Amniotic epithelial cell (primary cell): ENCODE measurements at places on chromosomes 16 and 17.

- DNase-seq = peak; percentile 93
These were observed 214.1 kb downstream of the SEC14L1 start for GRCh38 chr17:77354670-77355455.

- peak; percentile 43 for DNase-seq
These were observed 20.4 kb upstream of the CPNE2 start for GRCh38 chr16:57071831-57072582.

DNA sequence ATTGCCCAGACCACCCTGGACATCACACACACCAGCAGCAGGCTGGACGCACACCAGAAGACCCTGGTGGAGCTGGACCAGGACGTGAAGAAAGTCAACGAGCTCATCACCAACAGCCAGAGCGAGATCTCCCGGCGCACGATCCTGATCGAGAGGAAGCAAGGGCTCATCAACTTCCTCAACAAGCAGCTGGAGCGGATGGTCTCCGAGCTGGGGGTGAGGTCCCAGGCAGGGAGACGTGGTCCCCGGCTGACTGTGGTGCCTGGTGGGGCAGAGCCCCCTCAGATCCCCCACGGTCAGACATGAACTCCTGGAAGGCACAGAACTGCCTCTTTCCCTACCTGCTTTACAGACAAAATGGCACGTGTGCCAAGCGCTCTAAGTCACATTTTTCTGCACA is 16.6 kb upstream of the GAA start:
- DNase-seq = no peak

GRCh38 chr16:72317446-72317845 is 145.5 kb upstream of the PMFBP1 start:
- peak; percentile 60 for DNase-seq

- DNase-seq = no peak
These were observed 44.7 kb downstream of the CPNE2 start for GRCh38 chr16:57137043-57137442.

- peak; percentile 94 for DNase-seq
These were observed 34.5 kb downstream of the FAM222B start for GRCh38 chr17:28807925-28808634.

GRCh38 chr16:70647441-70648359 is 1.3 kb downstream of the IL34 start:
- no peak for DNase-seq

GRCh38 chr17:78396441-78397337 is 18.2 kb downstream of the PGS1 start:
- DNase-seq = no peak

DNA sequence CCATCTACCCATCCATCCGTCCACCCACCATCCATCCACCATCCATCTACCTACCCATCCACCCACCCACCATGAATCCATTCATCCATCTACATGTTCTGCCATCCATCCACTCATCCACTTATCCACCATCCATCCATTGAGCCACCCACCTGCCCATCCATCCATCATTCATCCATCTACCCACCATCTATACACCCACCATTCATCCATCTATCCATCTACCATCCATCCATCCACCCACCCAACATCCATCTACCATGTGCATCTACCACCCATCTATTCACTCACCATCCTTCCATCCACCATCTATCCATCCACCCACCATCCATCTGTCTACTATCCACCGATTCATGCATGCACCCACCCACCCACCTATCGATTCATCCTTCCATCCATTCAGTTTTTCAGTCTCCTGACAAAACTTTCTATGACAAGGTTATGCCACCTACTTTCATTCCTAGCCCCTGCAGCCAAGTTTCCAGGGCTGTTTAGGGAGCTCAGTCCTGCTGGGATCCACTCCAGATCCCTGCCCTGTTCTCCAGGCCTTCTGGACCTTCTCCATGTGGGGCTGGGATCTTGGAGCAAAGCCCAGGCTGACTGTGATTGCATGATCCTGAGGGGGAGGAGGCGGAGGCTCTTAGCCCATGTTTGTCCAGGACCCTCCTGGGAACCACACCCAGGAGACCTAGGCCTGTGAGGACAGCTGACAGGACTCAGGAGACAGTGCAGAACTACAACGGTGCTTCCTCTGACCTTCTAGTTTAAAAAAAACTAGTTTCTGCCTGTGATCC is 27.4 kb downstream of the BCO1 start:
- peak; percentile 81 for DNase-seq

DNA sequence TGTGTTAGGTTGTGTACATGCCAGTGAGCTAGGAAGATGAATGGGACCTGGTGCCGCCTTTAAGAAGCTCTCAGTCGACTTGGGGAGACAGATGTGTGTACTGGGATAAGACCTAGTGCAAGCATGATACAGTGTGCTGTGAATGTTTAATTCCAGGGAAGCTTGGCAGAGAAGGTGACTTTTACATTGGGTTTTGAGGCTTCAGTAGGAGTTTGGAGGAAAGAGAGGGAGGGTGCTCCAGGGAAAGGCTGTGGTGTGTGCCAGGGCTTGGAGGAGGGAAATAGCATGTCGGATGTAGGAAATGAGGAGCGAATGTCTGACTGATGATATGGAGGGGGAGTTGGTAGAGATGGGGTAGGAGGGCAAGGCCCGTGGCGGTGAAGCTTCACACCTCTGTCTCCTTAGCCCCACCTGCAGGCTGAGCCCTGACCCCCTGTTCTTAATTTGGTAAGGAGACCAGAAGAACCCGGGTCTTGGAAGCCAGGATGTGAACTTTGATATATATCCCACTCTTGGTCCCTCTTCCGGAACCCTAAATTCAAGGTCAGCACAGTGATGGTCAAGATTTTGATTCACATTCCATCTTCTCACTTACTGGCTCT is 76.6 kb downstream of the PLCG2 start:
- DNase-seq = no peak

DNA sequence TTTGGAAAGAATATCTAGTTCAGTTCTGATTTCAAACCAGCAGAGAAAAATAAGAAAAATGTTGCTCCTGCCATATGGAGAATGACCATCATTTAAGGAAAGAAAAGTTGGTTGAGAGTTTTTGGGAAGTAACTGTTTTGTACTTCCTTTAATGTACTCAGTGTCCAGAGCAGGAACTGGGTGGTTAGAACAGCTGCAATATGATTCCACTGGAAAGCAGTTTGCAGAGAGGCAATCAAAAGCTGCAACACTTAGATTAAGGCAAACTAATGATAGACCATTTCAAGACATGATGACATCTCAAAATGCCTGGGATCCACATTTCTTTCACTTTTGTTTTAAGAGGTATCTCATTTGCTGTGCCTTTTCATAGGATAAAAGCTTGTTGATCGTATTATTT is 313.3 kb upstream of the HSBP1 start:
- no peak for DNase-seq

- no peak for DNase-seq
These were observed 3.5 kb upstream of the CMIP start for GRCh38 chr16:81440888-81441761.

DNA sequence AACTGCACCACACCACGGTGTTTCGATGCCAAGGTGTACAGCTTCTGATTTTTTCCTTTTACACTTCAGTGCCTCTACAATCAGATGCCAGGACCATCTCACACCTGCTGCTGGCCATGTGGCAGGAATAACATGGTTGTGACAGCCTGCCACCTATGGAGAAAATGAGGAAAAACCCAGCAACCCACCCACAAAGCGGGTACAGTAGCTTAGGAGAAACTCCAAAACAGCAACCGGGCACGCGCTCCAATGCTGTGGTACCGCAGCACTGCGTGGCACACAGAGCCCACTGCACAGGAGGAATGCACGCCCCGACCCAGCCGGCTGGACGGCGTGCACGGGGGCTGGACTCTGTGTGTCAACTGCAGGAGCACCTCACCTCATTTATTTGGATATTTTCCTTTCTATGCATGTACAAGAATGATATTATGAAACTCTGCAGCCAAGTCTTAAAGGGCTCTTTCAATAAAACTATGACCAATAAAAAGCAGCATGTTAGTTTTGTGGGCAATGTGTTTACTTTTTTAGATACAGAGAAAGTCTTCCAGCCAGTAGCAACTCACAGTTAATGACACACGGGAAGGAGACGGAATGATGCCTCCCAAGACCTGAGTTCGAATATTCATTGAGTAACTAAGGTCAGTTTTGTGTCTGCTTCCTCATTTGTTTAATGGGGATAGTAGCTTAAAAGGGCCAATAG is 45.9 kb downstream of the MAP1LC3B start:
- no peak for DNase-seq

- no peak for DNase-seq
These were observed at the start of gene CDYL2 for GRCh38 chr16:80804526-80805383. Gene CDYL2, minus strand, starts transcription at chr16:80804598. Its CDS starts 425 bp downstream, at chr16:80804173.

DNA sequence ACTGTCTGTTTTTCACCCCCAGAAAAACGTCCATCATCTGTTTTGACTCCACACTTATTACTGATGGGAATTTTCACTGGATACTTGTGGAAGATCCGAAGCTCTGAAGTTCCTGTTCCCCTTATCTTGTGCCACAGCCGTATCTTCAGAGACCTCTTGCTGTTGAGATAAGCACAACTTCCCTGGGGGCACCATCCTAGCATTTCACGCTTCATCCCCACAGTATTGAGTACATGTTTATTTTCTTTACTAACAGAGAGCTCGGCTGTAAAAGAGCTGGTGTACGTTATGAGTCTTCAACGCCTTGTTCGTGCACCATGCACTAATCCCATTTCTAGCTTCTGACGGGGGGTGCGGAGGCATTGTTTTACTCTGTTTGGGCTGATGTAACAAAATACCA is 813.6 kb upstream of the EEF2KMT start:
- DNase-seq = no peak

- DNase-seq = no peak
These were observed 5.9 kb downstream of the KRT28 start for GRCh38 chr17:40793832-40794231.

DNA sequence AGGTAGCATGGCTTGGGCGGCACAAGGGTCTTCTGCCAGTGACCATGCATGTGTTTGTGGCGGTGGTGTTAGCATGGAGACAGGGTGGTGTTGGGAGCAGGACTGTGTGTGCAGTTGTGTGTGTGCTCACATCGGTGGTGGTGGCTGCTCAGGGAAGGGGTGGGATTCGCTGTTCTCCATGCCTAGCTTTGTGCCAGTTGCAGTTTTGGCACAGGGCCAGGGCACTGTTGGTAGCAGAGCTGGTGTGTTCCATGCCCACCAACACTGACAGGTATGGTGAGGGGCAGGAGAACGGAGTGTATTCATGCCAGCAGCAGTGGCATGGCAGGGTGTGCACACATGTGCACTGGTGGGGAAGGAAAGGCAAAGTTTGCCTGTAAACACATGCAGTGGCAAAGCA is 77.3 kb upstream of the TEKT1 start:
- no peak for DNase-seq

DNA sequence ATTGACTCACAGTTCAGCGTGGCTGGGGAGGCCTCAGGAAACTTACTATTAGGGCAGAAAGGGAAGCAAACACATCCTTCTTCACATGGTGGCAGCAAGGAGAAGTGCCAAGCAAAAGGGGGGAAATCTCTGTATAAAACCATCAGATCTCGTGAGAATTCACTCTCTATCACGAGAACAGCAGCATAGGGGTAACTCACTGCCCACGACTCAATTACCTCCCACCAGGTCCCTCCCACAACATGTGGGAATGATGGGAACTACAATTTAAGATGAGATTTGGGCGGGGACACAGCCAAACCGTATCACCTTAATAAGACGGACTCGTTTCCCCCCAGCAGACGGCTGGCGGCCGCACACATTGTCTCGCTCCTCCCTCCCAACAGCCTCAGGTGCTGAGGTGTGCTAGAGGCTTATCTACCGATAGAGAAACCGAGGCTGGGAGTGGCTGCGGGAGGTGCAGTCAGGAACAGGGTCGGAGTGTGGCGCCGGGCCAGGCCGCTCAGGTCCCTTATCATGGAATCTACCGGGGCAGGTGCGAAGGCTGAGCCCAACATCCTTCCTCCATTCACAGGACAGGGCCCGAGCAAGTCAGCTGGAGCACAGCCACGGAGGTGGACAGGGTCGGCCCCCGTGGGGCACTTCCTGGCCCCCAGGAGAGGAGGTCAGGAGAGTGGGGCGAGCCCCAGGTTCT is 4.9 kb upstream of the ZG16B start:
- DNase-seq = no peak

DNA sequence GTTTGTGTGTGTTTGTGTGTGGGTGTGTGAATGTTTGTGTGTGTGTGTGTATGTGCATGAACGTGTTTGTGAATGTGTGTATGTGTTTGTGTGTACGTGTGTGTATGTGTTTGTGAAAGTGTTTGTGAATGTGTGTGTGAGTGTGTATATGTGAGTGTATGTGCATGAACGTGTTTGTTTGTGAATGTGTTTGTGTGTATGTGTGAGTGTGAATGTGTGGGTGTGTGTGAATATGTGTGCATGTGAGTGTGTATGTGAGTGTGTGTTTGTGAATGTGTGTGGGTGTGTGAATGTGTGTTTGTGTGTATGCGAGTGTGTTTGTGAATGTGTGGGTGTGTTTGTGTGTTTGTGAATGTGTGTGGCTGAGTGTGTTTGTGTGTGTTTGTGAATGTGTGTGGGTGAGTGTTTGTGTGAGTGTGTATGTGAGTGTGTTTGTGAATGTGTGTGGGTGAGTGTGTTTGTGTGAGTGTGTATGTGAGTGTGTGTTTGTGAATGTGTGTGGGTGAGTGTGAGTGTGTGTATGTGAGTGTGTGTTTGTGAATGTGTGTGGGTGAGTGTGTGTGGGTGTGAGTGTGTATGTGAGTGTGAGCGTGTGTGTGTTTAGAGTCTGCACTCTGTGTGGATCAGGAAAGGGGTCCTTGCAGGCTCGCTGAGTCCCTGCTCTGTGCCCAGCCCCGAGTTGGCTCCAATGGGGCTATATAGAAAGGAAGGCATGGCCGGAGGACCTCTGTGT is 890 bp upstream of the CD300A start:
- DNase-seq = no peak

DNA sequence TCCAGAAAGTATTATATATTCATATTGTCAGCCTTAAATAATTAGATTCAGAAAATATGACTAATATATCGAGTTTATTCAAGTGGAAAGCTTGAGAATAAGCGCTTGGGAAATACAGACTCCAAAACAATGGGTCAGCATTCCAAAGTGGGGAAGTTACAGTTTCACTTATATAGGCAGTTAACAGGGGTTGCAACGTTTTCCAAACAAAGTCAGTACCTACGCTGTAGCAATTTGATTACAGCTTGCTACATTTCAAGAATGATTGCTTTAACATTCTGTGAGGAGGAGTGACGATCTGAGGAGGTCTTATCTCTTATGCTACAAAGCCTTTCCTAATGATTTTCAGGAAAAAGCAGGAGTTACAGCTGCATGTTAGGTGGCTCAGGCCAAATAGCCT is 34.2 kb upstream of the HS3ST3A1 start:
- peak; percentile 85 for DNase-seq

- peak; percentile 21 for DNase-seq
These were observed 487 bp downstream of the TSR1 start for GRCh38 chr17:2335726-2336214.

GRCh38 chr16:55323637-55324271 is at the start of gene IRX6:
Gene IRX6, plus strand, starts transcription at chr16:55324203. Its CDS starts 889 bp downstream, at chr16:55325092.
- DNase-seq = no peak

- no peak for DNase-seq
These were observed 221.4 kb upstream of the CPHXL start for GRCh38 chr16:75947626-75948239.

GRCh38 chr17:885971-886571 is 93.5 kb downstream of the NXN start:
- no peak for DNase-seq

GRCh38 chr16:48121276-48121675 is 34.5 kb downstream of the ABCC12 start:
- no peak for DNase-seq
